Pancreas (tissue), 10 donors: ENCODE measurements at places on chromosomes 12 and 14.
A peak's percentile ranks its signal among the peaks of the same experiment; 100 is the strongest.

- no peak overlapping the region for H3K4me3 ChIP-seq
- H3K27ac ChIP-seq: no peak overlapping the region
- no peaks in the 10 kb centered on the region for H3K4me1 ChIP-seq
- H3K27me3 ChIP-seq: no peaks in the 10 kb centered on the region
Observed at GRCh38 chr12:41220931-41221330, 32.8 kb downstream of the PDZRN4 start.

DNA sequence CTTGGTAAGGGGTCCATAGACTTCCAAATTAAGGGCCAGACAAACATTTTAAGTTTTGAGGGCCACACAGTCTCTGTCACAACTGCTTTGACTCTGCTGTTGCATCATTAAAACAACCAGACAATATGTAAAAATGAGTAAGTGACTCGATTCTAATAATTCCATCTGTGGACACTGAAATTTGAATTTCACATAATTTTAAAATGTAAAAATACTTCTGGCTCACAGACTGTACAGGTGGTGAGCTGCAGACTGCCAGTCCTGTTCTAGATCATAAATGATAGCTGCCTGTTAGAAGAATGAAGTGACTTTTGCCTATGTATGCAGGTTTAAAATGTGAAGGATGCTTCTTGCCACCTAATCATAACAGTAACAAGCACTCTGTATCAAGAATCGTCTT lies 15.7 kb downstream of the NUDT4 start:
- peaks cover 16% of the 10 kb centered on the region for H3K4me1 ChIP-seq
- no peak overlapping the region for H3K4me3 ChIP-seq
- H3K27ac ChIP-seq: no peak overlapping the region
- DNase-seq: no peak
- peaks cover 12% of the 10 kb centered on the region for H3K36me3 ChIP-seq

DNA sequence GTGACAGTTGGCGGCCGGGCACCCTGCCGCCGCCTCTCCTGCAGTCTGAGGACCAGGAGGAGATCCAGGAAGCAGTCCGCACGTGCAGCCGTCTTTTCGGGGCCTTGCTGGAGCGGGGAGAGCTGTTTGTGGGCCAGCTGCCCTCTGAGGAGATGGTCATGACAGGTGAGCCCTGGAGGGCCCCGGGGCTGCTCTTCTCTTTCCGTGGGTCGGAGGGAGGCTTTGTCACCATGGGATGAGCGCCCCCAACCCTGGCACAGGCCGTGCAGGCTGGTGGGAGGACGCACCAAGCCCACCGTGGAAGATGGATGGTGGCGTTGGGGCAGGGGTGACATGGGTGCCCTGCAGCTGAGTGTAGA lies 532 bp downstream of the NOC4L start:
- peaks cover 22% of the 10 kb centered on the region for H3K36me3 ChIP-seq
- H3K4me3 ChIP-seq: peak overlapping the region; percentile 90
- no peak overlapping the region for H3K27ac ChIP-seq
- no peaks in the 10 kb centered on the region for H3K27me3 ChIP-seq
- H3K4me1 ChIP-seq: peaks cover 16% of the 10 kb centered on the region

- no peak overlapping the region for H3K27ac ChIP-seq
- H3K27me3 ChIP-seq: no peaks in the 10 kb centered on the region
- no peaks in the 10 kb centered on the region for H3K4me1 ChIP-seq
- no peak overlapping the region for H3K4me3 ChIP-seq
- H3K36me3 ChIP-seq: no peaks in the 10 kb centered on the region
- no peak for DNase-seq
Observed at GRCh38 chr14:51844081-51844881, 16.1 kb upstream of the GNG2 start.

DNA sequence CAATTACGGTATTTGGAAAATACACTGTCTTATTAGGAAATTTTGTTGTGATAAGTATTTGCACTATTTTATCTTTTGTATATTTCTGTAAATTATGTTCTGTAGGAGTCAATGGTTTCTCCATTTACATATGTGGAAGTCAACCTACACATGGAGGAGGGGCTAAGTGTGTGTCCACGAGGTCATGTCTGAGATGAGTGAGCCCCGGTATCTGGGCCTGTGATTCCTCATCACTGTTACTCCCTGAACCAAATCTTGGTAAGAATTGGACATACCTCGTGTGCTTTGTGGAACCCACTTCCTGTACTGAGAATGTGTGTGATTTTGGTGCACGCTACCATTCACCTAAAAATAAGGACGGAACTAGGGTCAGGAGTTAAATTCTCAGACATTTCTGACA lies 1105.5 kb downstream of the TMEM121 start:
- no peaks in the 10 kb centered on the region for H3K36me3 ChIP-seq
- DNase-seq: no peak
- no peak overlapping the region for H3K27ac ChIP-seq
- H3K4me3 ChIP-seq: no peak overlapping the region

DNA sequence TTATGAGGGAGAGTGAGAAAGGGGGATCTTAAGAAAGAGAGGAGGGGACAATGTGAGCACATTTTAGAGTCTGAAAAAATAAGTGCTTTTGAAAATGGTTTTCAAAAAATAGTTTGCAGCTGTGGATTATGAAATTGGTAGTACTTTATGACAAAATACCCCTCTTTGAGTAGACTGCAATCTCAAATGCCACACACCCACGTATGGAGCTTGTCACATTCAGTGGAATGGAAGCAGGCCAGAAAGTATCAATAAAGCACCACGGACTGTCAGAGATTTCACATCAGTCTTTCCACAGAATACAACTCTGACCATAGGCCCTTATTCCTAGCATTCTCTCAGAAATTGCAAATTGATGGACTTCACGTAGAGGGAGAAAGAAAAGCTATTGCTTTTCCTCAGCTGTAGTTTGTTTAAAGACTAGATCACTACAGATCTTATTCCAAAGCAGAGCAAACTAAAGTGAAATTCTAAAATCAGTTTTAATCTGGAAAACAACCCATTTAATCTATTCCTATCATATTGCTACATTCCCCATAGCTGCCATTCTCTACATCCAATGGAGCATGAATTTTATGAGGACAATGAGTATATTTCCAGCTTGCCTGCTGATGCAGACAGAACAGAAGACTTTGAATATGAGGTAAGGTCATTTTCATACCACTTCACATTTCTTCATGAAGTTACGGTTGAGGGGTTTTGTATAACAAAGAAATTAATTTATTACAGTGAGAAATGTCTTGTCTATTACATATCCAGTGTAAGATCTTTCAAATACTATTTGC lies 321.3 kb downstream of the PDZRN4 start:
- no peaks in the 10 kb centered on the region for H3K4me1 ChIP-seq
- no peak overlapping the region for H3K27ac ChIP-seq
- H3K4me3 ChIP-seq: no peak overlapping the region
- H3K36me3 ChIP-seq: no peaks in the 10 kb centered on the region
- no peak for DNase-seq
- no peaks in the 10 kb centered on the region for H3K27me3 ChIP-seq
